ENCODE measurements at places on chromosomes 16 and 17. TPM values are rescaled to one million over a fixed set of nuclear protein-coding genes. Genes with fewer than 3 reads are reported as not detected.

DNA sequence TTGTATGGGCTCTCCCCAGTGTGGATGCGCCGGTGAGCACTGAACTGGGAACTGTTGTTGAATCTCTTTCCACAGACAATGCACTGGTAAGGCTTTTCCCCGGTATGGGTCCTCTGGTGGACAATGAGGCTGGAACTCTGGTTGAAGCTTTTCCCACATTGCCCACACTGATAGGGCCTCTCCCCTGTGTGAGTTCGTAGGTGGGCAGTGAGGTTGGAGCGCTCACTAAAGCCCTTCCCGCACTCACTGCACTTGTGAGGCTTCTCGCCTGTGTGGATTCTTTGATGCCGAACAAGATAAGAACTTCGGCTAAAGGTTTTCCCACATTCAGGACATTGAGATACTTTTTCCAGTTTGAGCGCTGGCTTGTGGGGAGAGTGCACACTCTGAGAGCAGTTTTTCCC lies 17.8 kb downstream of the ZSCAN32 start:
- no peak for DNase-seq

NOXO1 gene
- total RNA-seq = not detected

- peak; percentile 36 for DNase-seq
Observed at GRCh38 chr17:17019891-17020456, 22.3 kb upstream of the MPRIP start.

GRCh38 chr17:45784741-45785479 lies 790 bp downstream of the CRHR1 start:
- DNase-seq = peak; percentile 49

SPOP gene
- total RNA-seq = 64.0 TPM

GRCh38 chr17:44942456-44942855 lies 5.1 kb downstream of the KIF18B start:
- no peak for DNase-seq

CACNG5 gene
- not detected for total RNA-seq

- DNase-seq = no peak
Observed at GRCh38 chr17:47996201-47996600, 25.3 kb downstream of the CDK5RAP3 start.

NPB gene
- total RNA-seq = 0.24 TPM

BOLA2B gene
- 48.7 TPM for total RNA-seq

DHRS11 gene
- total RNA-seq = 13.9 TPM

DNA sequence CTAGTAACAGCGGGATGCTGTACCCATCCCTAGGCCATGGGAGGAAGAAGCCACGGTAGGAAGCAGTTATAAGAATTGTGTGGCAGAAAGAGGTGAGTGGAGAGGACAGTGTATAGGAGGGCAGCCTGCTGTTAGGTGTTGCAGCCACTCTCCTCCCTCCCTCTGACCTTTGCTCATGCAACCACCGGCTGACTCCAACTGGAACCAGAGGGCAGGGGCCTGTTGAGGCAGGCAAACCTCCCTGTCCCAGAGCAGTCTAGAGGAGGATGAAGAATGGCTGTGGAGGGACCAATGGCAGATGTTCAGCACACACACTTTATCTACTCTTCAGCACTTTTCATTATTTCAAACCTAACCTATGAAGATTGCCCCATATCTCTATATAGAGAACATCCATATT lies 2.2 kb downstream of the TXNL4B start:
- no peak for DNase-seq

GRCh38 chr17:79530361-79531105 lies 80.3 kb downstream of the RBFOX3 start:
- DNase-seq = peak; percentile 21

GRCh38 chr17:71846561-71847110 lies 274.2 kb upstream of the SOX9 start:
- DNase-seq = no peak

DNA sequence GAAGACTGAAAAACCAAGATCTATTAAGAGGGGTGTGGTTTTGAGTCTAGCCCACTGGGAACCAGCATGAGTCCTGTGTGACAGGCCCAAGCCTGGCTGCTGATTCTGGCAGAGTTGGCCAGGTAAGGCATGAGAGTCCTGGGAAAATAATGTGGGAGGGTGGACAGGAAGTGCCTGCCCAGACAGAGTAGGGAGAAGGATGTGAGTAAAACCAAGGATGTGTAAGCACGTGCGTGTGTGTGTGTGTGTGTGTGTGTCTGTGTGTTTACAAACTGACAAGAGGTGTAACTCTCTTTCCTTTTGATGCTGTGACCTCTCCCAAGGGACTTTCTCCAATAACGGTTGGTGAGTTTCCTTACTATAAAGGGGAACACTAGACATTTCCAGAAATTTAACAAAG lies 15.6 kb upstream of the TEX2 start:
- no peak for DNase-seq

DNA sequence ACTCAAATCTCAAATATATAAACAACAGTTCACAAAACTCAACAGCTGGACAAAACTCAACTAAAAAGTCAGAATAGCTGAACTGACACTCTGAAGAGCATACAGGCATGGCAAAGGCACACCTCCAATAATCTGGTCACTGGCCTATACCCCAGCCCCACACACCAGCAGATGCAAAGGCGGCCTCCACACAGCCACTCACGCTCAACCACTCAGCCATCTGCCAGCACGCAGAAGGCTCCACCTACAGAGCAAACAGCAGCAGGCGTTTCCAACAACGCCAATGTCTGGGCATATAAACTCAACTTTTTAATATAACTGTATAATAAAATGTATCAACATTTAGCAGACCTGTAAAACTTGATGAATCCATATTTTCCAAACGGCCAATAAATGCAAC lies 17.2 kb downstream of the USP7 start:
- DNase-seq = no peak

GRCh38 chr17:1058423-1059130 lies 61.6 kb downstream of the TIMM22 start:
- peak; percentile 82 for DNase-seq

DNA sequence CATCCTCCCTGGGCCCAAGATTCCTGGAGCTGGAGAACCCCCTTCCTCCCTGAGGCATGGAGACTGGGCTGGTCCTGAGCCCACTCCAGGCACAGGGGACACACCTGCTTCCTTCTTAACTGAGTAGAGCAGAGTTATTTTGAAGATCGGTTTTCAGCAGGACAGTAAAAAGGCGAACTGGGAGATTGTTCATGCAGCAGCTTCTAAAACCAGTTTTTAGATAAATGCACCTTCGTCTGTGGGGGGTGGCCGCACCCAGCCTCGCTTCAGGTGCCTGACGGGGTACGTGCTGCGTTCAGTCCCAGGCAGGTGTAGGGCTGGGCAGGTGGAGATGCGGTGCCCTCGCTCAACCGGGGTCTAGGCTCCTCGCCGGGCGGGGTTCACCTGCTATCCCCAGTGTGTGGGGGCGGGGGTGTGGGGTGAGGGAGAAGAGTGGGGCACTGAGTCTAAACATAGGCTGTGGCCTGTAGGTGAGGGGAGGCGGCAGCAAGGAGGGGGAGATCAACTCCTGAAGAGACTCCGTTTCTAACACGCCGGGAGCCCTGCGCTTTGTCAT lies 69.5 kb downstream of the JPH3 start:
- no peak for DNase-seq

PLXDC1 gene
- 14.1 TPM for total RNA-seq

SLFN12 gene
- total RNA-seq = 3.3 TPM

DNA sequence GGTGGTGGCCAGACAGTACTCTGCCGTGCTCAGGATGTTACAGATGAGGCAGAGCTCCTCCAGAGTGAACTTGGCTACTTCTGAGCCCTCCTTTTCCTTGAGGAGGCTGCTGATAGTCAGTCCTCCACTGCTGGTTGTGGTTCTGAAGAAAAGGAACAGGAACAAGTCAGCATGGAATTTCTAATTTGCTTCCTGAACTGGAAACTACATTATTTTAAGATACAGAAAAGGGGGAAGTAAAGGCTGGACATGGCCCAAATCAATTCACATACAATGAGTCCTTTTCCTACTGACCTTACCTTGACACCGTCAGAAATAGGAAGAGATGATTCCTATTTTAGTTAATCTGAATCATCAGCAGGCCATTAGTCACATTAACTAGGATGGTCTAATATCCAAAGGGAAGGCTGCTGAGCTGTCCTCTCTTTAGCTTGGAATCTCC lies 154.2 kb downstream of the VPS53 start:
- no peak for DNase-seq

GRCh38 chr17:82333279-82334171 lies at the start of gene SECTM1:
TSS of gene SECTM1 (minus strand) at chr17:82333766. CDS start at chr17:82327240, 6,526 bp downstream.
- peak; percentile 83 for DNase-seq

DNA sequence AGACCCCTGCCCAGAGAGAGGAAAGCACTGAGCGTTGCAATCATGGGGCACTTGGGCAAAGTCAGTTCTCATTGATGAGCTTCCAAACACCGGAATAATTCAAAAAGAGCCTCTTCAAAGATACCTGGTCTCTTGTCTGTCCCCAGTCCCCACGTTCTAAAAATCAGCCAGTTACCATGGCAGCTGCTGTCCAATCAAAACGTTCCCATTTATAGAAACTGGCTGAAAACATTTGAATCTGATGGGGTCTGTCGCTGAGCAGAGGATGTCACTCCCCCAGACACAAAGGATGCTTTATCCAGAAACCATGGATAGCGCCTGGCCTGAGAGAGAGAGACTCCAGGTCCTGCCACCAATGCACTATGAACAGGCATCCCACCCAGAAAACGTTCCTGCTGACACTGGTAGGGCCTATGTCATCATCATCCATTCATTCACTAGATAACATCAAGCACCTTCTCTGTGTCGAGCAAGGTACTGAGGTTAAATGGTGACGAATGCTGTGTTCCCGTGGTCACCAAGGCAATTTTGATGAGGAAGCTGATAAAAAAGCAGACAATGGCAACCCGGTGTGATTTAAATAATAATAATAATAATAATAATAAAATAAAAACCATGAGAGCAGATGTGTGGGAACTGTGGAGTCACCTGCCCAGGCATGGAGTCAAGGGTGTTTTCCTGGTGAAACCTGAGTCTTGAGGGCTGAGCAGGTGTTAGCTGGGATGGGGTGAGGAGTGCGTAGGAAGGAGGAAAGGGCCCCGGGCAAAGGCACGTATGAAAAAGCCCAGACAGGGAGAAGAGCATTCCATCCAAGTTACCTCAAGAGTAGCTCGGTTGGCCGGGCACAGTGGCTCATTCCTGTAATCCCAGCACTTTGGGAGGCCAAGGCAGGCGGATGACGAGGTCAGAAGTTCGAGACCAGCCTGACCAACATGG lies 19.0 kb upstream of the CALB2 start:
- no peak for DNase-seq

GRCh38 chr17:49361902-49362722 lies at the start of gene ZNF652:
TSS of gene ZNF652 (minus strand) at chr17:49362250. CDS start at chr17:49317725, 44,525 bp downstream.
- peak; percentile 93 for DNase-seq

- no peak for DNase-seq
Observed at GRCh38 chr16:31331141-31331764, 23.7 kb upstream of the ITGAX start.

DNA sequence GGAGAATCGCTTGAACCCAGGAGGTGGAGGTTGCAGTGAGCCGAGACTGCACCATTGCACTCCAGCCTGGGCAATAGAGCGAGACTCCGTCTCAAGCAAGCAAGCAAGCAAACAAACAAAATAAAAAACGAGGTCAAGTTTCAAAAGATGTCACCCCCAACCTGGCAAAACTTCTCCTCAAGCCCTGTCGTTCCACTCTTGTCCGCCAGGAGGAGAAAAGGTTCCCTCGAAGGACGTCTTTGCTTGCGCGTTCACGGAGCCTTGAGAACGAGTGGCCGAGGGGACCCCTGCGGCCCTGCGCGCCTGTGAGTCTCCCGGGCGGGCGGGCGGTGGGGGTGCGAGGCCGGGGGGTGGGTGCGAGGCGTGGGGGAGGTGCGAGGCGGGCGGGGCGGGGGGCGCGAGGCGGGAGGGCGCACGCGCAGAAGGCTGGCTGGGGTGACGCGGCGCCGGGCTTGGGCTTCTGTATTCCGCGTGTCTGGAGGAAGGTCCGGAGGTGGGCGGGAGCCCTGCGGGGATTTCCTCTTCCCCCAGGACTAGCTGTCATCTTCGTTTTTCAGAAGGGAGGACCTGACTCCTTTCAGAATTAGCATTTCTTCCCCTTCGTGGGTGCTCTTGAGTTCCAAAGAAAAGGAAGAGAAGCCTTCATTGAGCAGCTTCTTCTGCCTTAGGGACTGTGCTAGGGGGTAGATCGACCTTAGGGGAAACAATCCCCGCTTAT lies 3.7 kb downstream of the SLC52A1 start:
- peak; percentile 88 for DNase-seq

DNA sequence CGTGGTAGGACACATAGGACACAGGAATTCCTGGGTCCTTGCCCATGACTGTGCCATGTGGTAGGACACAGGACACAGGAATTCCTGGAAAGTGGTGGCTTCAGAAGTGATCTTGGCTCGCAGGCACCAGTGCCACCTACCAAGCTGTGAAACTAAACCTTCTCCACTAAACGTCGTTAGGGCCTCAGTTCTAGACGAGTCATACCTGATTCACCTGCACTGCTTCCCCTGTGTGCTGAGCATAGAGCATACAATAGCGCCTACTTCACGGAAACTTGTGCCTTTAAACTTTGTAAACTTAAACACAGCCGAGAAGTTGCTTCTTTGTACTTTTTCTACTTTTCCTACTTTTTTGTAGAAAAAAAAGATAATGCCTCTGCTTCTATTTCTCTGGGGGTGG lies 4.8 kb downstream of the SOX8 start:
- DNase-seq = no peak

Measured in Right ventricle myocardium superior (tissue), 1 donor.